ENCODE measurements at places on chromosomes 1 and 21.

DNA sequence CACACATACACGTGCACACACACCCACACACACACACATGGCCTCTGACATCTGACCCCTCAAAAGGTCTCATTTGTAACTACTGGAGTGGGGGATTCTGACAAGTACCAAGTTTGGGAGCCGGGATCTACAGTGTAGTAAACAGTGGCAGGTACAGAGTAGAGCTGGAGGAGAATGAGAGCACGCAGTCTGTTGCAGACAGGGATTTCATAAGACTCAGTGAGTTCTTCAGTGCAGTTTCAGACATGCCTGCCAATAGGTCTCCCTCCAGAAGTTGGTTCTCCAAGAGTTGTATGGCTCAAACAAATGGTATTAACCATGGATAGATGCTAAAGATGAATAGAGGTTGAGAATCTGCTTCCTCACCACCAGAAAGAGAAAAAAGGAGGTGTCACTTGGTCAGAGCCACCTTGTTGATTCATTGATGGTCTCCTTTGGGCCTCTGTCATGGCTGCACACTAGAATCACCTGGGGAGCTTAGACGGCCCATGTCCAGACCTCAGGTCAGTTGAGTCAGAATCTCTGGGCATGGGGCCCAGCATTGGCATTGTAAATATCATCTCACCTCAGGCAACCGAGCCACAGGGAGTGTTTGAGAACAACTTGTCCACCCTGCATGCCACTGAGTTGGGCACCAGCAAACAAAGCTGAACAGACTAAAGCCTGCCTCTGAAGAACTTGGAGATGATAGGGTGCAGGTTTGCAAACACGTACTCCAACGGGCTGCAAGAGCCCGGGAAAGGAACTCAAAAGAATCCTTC lies 122.1 kb downstream of the EDEM3 start:
- no peak for DNase-seq

DNA sequence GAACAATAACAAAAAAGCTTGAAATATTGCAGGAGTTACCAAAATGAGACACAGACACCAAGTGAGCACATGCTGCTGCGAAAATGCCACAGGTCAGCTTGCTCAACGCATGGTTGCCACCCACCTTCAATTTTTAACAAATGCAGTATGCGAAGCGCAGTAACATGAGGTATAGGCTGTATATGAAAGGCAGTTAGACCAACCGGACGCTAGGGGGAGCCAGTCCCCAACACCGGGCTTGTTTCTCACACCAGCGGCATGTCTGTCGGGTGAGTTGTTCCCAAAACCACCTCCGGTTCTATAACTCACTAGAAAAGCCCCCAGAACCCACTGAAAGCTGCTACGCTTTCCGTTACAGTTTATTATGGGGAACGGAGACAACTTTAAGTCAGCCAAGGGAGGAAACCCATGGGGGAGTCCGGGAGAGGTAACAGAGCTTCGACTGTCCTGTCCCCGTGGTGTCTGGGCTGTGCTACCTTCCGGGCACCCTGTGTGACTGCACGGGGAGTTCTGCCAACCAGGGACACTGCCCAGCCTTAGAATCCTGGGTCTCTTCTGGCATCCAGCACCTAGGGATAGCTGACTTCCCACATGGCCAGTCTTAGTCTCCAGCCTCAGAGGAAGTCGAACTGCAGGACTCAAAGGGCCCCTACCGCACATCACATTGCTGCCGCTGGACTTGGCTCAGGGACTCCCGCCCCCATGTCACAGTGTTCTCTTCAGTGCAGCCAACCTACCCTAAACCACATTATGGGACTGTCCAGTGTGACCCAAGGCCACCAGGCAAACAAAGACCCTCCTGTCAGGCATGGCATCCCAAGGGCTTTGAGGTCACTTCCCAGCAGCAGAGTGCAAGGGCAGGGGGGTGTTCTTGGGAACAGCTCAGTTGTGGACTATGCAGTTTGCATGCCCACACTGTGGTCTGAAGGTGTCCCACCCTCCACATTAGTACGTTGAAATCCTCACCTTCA lies 14.0 kb downstream of the RNF187 start:
- DNase-seq, result peak; percentile 81

GRCh38 chr21:16794950-16795349 lies 717.9 kb upstream of the CXADR start:
- no peak for DNase-seq

DNA sequence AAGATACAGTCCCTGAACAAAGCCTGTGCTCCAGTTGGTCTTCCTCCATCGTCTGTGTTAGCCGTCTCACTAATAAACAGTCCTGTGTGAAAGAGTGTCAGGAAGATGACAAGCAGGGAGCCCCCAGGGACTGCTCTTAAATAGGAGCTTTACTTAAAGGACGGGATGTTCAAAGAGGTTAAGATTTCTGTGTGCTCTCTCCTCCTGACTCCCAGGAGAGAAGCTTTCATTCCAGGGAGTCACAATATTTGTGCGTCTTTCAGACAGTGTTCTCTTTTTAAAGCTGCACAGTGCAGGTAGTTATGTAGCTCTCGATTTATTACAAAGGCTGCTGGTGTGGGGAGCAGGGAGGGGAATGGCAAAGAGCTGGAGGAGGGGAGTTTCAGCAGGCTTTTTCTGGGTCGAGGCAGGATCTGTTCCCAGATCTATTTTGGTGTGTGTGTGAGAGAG lies 43.5 kb downstream of the STYXL2 start:
- no peak for DNase-seq

GRCh38 chr1:179353546-179353945 lies 12.2 kb upstream of the AXDND1 start:
- DNase-seq, result no peak

DNA sequence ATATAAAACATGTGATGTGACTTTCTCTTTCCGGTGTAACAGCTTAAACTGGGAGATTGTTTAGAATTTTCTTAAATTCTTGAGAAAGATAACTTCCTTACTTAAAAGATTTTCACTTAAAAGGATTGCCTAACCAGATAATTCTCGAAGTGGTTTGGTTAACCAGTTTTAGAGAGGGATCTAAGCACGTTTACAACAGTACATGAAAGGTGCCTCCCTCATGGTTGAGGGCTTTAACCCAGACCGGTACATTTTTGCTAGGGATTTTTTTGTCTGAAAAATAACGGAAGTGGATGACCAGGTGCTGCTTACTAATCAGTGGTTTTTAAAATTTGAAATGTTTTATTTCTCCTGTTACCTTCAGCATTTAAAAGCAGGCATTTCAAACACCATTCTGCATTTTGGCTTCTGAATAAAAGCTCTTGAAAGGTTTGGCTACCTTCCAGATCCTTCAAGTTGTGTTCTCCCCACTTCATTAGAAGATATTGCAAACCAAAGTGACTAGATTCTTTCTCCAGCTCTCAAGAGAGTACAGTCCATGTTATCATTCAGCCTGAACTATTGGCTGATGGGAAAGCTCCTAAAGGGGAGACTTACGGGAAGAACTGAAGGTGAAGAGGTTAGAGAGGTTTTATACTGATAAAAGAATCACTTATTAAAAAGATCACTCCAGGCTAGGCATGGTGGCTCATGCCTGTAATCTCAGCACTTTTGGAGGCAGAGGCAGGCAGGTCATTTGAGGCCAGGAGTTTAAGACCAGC lies 12.8 kb downstream of the S100PBP start:
- no peak for DNase-seq

- DNase-seq, result peak; percentile 27
Measured at GRCh38 chr1:15246960-15247614, at the start of gene FHAD1. TSS of gene FHAD1 (plus strand) at chr1:15247223. CDS start at chr1:15251785, 4,562 bp downstream.

GRCh38 chr1:2098839-2099785 lies 48.9 kb downstream of the PRKCZ start:
- DNase-seq, result no peak

- no peak for DNase-seq
Measured at GRCh38 chr1:1185101-1185765, 11.6 kb downstream of the TTLL10 start.

GRCh38 chr1:1554550-1554925 lies 14.1 kb upstream of the TMEM240 start:
- DNase-seq, result no peak

GRCh38 chr1:10074059-10074851 lies 41.5 kb downstream of the UBE4B start:
- DNase-seq, result peak; percentile 34

GRCh38 chr1:229059671-229060539 lies 211.0 kb upstream of the RAB4A start:
- no peak for DNase-seq

DNA sequence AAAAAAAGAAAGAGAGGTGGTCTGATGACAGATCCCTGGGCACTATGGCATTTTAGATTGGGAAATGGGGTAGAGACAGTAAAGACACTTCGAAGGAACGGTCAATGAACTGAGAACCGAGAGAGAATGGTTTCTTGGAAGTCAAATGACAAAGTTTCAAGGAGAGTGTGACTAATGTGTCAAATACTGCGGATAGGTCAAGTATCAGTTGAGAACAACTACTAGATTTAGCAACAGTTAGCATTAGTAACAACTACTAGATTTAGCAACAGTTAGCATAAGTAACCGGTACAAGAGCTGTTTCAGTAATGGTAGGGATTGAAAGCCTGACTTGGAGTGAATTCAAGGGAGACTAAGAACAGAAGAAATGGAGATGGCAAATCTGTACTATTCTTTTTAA lies 35.0 kb downstream of the UROD start:
- DNase-seq, result no peak

DNA sequence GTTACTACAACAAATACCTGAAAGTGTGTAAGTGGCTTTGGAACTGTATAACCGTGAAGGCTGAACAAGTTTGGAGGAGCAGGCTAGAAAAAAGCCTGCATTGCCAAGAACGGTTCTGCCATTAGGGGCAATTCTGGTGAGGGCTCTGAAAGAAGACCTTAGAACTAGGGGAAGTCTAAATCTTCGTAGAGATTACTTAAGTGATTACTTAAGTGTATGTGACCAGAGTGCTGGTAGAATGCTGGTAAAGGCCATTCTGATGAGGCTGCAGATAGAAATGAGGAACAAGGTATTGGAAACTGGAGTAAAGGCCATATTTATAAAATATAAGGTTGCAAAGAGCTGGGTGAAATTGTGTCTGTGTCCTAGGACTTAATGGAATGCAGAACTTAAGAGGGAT lies 158.0 kb downstream of the CLIC6 start:
- DNase-seq, result no peak
